Stimulated activated CD4-positive, alpha-beta T cell treated with anti-CD3 and anti-CD28 coated beads, Interleukin-1b, Interleukin-23, amount 100 ng/mL, for 1 hour (primary cell): ENCODE measurements at places on chromosomes 16 and 17.

GRCh38 chr16:83215406-83216001, 588.7 kb downstream of the CDH13 start:
- peak; percentile 24 for DNase-seq

DNA sequence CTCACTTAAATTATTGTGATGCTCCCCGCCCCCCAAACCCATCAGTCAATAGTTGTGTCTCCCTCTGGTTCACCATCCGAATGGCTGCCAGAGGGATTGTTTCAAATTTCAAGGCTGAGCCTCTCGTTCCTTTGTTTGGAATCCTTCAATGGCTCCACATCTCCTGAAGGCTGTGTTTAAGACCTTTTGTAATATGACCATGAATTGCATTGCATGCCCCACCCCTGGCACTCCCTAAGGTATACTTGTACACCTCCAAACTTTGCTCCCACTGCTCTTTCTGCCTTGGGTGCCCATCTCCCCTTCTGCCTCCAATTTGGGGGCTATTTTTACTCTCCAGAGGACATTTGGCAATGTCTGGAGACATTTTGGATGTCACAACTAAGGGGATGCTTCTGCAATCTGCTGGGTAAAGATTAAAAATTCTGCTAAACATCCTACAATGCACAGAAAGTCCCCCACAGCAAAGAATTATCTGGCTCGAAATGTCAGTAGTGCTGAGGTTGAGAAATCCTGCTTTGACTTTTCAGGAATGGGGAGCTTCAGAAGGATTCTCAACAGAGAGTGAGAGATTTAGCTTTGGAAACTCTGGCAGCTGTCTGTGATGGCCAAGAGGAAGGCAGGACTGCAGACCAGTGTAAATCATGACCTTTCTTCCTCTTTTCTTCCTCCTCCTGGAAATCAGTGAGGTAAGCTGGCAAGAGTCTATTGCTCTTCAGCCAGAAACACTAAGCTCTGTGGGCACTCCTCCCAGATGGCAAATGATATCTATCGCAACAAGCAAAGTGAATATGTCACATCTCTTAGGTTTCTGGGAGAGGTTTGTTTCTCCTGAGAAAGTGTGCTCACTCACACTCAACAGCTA, 8.7 kb upstream of the IL4R start:
- DNase-seq = no peak

- DNase-seq = no peak
Measured at GRCh38 chr17:10620823-10621222, 36.3 kb downstream of the MYH3 start.

DNA sequence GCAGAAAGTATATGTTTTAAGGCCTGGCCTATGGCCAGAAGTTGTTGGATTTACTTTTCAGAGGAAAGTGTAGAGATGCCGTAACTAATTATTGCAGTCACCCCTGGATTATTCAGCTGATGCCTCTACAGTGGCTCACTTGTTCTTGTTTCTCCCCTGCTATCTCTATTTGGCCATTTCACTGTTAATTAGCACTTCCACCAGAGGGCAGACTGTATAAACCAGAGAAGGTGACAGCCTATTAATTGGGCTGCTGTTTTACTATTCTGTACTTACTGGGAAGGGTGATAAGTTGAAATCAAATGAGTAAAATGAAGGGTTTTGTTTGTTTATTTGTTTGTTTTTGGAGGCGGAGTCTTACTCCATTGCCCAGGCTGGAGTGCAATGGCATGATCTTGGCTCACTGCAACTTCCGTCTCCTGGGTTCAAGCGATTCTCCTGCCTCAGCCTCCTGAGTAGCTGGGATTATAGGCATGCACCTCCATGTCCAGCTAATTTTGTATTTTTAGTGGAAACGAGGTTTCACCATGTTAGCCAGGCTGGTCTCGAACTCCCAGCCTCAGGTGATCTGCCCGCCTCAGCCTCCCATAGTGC, 66.0 kb downstream of the CDK12 start:
- DNase-seq = no peak

GRCh38 chr16:49337814-49338350, 35.7 kb upstream of the C16orf78 start:
- DNase-seq = no peak

GRCh38 chr17:79446399-79447009, 164.3 kb downstream of the RBFOX3 start:
- no peak for DNase-seq

- no peak for DNase-seq
Measured at GRCh38 chr16:68382296-68382718, 66.0 kb downstream of the SMPD3 start.

DNA sequence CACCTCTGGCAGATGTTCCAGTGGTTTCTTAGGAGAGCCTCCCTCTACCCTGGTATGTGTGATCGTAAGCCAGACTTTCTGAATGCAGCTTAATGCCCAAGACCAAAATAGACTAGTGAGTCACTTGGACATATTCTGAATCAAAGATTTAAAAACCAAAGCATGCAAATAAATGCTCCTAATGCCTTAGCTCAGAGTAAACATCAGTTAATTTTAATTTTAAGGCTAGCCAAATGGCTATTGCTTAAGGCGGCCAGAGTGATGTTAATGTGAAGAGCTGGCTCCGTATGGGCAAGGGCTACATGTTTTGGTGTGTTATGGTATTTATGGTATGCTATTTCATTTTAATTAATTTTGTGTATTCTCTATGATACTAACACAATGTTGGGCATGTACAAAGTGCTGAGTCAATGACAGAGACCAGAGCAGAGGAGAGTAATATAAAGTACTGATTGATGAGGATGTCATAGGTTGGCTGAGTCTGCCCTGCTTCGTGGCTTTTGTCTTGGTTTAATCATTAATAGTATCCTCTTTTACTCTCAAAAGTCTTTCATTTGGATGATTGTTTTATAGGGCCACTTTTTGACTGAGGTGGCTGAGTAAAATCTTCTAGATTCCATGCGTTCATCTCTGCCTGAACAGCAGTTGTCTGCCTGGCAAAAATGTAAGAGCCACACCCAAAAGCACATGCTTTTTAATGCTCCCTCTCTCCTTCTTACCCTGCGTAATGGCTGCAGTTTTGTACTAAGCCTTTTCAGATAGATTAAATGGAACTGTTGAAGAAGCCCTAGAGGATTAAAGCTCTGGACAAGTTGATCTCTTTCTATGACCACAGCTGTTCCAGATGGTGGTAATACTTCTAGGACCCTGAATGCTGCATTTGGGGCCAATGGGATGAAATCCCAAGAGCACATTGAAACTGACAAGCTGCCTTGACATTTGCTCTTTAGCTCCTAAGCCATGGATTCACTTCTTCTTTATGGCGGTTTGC, 59.6 kb downstream of the MAP2K6 start:
- no peak for DNase-seq

DNA sequence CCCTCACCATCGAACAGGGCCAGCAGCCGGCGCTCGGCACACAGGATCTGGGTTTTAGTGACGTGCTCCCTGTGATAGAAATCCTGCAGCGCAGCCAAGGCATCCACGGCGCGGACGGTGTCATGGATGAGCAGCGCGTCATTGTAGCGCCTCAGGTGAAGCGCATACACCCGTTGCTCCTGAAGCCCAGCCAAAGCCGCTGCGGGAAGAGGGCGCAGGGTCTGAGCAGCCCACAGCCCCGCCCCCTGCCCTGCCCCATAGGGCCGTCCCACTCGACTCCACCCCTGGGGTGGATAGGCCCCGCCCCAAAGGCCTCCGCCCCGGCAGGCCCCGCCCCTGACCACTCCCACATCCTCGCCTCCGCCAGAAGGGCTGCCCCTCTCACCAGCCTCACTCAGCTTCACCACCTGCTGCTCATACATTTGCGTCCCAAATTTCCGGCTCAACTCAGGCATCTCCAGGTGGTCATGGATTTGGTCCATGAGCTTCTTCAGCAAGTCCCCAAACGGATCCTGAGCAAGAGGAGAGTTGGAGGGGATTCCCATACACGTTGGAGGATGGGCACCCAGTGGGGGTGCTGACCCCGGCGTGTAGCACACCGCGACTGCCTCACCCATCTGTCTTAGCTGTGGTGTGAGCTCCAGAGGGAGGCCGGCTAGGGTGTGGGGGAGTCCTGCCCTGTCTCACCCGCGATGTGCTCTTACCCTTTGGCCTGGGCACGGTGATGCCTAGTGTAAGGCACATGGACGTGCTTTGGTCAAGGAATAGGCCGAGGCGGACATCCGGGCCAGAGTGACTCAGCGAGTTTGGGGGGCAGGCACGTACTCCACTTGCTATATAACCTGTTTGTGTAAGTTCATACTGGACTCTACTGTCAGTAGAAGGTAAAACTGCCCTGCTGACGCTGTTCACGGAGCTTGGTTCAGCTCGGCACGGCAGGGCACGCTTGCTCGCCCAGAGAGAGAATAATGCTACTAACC, 4.6 kb downstream of the DHX58 start:
- peak; percentile 85 for DNase-seq

DNA sequence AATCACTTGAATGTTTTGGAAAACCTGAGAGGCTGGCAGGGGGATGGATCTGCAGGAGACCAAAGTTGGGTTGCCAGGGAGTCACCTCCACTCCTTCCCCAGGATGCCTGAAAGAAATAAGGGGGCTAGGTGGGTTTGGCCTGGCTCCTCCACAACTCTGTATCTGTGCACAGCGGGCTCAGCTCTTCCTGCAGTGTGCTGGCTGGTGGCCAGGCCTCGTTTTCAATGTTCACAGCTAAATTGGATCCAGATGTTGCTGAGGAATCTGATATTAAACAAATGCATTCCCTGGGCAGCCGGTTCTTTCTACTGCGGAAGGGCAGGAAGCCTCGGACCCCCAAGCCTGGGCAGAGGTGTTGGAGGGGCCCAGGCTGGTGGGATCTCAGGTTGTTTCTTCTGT, 106.2 kb downstream of the N4BP1 start:
- DNase-seq = no peak

GRCh38 chr16:86573215-86573614, 5.1 kb upstream of the FOXL1 start:
- no peak for DNase-seq

GRCh38 chr17:47072886-47073285, 93.8 kb upstream of the RPRML start:
- no peak for DNase-seq

DNA sequence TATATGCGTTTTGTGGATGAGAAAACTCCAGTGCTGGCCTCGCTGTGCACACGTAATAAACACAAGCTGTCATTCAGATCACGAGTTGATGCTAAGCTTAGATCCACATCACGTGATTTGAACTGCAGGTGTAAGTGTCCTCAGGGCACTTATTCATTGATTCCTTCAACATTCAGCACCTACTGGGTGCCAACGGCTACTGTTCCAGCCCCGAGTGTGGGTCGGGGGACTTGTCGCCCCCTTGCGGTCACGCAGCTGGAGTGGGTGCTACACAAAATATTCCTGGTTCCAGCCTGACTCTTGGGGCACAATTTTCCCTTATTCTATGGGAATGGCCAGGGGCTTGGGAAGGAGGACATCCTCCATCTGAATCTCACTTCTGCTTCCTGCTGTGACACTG, 29.9 kb upstream of the GINS2 start:
- no peak for DNase-seq

DNA sequence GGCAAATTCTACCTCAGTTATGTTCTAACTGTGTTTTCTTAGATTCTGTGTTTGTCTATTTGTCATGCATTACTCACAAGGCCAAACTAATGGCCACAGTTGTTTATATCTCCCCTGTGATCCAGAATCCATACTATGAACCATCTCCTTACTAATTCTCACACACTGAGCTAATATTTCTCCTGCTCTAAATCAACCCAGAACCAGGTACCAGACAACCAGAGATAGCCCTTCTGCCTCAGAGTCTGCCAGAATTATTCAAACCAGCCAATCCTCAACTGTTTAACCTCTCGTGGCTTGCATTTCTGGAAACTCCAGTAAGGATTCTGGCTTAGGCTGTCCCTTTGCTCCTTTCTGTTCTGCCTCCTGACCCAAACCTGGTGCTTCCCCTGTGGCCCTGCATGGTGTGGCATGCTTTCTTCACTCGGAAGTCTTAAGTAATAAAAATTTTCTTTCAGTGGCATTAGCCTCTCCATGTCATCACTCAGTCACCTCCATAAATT, 59.4 kb downstream of the EFCAB5 start:
- DNase-seq = no peak

DNA sequence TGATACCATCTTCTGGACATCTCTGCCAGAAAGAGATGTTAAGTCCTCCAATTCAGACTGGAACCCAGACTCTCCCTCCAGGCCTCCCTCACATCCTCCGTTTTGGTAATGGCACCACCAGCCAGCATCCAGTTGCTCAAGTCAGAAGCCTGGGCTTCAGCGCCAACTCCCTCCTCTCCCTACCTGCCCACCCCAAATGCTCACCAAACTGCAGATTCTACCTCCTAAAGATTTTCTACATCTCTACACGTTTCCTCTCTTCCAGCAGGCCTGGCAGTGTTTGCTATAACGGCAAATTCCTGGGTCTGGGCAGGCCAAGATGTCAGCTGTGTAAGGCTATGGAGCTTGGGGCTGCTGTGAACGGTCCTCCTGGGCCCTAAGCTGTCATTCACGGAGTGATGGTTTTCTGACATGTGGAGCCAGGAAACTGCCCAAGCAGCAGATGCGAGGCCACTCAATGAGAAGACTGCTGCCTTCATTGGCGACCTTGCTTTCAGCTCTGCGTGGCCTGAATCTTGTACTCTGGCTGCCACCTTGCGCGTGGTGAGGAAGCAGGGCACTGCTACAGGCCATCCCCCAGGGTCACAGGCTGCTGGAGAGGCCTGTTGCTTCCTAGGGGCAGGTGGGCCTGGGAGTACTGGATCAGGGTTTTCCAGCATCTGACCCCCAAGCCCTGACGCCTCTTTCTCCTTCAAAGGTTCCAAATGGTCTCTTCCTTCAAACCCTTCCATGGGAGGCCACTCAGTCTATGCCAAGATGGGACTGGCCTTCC, 37.7 kb downstream of the TBX4 start:
- DNase-seq = no peak

- no peak for DNase-seq
Measured at GRCh38 chr16:29943846-29944799, 17.8 kb upstream of the TMEM219 start.

- peak; percentile 72 for DNase-seq
Measured at GRCh38 chr17:78176548-78177025, 8.2 kb downstream of the SYNGR2 start.

- DNase-seq = no peak
Measured at GRCh38 chr17:6098823-6099180, 28.6 kb downstream of the WSCD1 start.

GRCh38 chr17:82160075-82160474, 52.6 kb downstream of the CCDC57 start:
- DNase-seq = no peak
